GM23248 (cell line): ENCODE measurements at places on chromosomes 4 and X. TPM values are rescaled to one million over a fixed set of nuclear protein-coding genes. Genes with fewer than 3 reads are reported as not detected.

DNA sequence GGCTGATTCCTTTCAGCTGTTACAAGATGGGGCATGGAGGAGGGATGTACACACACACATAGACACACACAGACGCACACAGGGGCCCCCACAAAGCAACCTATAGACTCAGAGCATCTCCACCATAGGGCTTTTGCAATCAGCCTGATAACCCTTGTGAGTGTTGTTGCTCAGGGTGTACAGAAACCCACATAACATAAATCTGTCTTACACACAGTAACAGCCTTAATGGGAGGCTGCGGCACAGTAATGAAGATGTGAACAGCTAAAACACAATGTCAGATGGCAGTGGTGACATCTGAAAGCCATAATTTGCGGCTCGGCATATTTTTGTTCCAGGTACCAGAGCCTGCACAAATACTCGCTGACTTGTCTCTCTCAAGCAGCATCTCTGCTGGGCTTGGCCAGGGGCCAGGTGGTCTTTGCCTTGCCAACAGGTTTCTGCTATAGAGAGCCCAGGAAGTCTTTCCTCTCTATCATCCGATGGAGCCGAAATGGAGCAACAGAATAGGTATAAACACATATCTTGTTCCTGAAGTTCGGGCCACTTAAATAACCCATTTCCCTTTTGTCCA is 357.2 kb upstream of the GATB start:
- H3K27ac ChIP-seq: no peak overlapping the region
- no peak overlapping the region for H3K4me3 ChIP-seq
- H3K27me3 ChIP-seq: no peaks in the 10 kb centered on the region
- DNase-seq: no peak
- H3K36me3 ChIP-seq: no peaks in the 10 kb centered on the region

Gene HS3ST1
- total RNA-seq: not detected in 2 replicates

Gene ZCCHC18
- 1.4 TPM in 1 of 2 replicates, not detected in the other for total RNA-seq

GRCh38 chrX:119121341-119121740 is 6.3 kb downstream of the KIAA1210 start:
- peak; percentile 75 for DNase-seq
- H3K4me3 ChIP-seq: no peak overlapping the region
- H3K27me3 ChIP-seq: no peaks in the 10 kb centered on the region
- no peaks in the 10 kb centered on the region for H3K36me3 ChIP-seq
- no peak overlapping the region for H3K27ac ChIP-seq

Gene FAM9C
- not detected in 2 replicates for total RNA-seq

DNA sequence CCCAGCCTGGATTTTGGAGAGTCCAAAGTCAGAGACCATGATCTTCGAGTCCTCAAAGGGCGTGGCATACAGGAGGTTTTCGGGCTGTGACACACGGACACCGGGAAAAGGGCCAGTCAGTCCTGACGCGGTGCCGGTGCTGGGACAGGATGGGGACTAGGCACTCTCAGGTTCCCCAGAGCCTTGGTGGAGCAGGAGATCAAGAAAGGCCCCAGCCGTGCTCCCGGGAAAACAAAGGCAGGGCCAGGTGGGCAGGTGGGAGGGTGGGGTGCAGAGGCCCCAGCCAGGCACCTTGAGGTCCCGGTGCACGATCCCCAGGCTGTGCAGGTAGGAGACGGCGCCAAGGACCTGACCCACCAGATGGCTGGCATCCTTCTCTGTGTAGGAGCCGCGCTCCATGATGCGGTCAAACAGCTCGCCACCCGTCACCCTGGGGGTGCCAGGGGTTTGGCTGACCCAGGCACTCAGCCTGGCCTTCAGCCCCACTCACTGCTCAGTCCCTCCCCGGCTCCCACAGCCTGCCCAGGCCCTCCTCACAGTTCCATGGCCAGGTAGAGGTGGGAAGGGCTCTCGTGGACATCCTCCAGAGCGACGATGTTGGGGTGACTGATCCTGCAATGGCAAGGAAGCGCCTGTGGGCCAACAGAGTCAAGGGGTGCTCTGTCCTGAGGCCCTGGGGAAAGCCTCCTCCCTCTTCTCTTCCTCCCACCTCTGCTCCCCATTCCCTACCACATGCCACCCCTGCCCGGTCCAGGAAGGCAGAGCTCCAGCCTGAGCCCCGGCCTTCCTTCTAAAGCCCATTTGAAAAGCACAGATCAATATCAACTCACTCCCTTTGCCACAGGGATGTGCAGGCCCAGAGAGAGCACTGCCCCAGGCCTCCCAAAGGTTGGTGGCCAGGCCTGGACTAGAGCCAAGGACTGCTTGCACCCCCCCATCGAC is 1.8 kb downstream of the PNCK start:
- H3K36me3 ChIP-seq: no peaks in the 10 kb centered on the region
- H3K27ac ChIP-seq: no peak overlapping the region
- no peak overlapping the region for H3K4me3 ChIP-seq
- H3K4me1 ChIP-seq: no peaks in the 10 kb centered on the region
- DNase-seq: no peak

DNA sequence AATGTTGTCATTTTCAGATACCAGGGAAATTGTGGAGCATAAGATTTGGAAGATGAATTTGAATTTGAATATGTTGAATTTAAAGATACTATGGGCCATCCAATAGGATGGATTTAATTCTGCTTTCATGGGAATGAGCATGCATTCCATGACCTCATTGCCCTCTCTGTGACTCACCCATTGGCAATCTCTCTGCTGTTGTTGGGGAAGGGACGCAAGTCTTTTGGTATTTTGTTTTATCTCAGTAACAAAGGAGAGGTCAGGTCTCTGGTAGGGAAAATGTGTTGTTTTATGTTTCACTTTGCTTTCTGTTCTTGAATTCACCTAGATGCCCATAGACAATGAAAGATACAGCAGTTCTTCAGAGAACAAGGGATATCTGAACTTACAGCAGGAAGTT is 42.1 kb upstream of the MAGEA4 start:
- H3K27me3 ChIP-seq: no peaks in the 10 kb centered on the region
- peaks cover 22% of the 10 kb centered on the region for H3K4me1 ChIP-seq

Gene SSX2
- total RNA-seq: not detected in 2 replicates

DNA sequence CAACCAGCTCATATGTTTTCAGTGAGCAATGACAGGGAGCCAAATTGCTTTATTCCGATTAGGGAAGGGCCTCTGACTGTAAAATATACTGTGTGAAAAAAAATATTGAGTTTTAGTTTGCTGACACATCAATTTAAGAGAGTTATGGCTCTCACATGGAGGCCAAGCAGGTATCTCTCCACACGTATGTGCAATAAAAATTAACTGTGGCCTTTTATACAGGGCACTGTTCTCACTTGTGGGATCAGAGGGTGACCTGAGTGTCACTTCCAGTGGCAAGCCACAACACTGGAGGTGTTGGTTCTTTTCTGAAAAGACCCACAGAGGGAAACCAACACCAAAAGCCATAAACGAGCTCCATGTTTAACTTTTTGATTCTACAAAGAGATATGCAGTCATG is 462.8 kb downstream of the MID1IP1 start:
- no peaks in the 10 kb centered on the region for H3K27me3 ChIP-seq
- no peak overlapping the region for H3K4me3 ChIP-seq
- no peaks in the 10 kb centered on the region for H3K36me3 ChIP-seq
- no peak overlapping the region for H3K27ac ChIP-seq

DNA sequence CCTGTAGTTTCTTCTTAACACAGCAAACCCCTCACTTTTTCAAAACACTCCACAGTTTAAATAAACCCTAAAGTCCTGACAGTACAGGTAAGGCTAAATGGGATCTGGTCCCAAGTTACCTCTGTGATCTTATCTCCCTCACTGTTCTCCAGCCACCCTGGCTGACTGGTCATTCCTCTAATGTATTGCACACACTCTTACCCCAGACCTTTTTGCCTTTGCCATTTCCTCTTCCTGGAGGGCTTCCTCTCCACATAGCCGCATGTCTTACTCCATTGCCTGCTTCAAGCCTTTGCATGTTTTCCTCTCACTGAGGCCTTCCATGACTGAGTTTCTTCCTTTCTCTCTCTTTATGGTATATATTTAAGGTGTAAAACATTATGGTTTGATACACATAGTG is 19.5 kb upstream of the ANXA3 start:
- DNase-seq: no peak
- H3K36me3 ChIP-seq: no peaks in the 10 kb centered on the region
- peaks cover 37% of the 10 kb centered on the region for H3K4me1 ChIP-seq

Gene UBA6
- 61.9 and 250 TPM in 2 replicates for total RNA-seq

GRCh38 chrX:41952102-41952501 is 28.7 kb upstream of the CASK start:
- H3K36me3 ChIP-seq: no peaks in the 10 kb centered on the region
- DNase-seq: no peak
- no peak overlapping the region for H3K27ac ChIP-seq
- no peak overlapping the region for H3K4me3 ChIP-seq

GRCh38 chr4:142365391-142365790 is 480.7 kb downstream of the INPP4B start:
- H3K4me3 ChIP-seq: no peak overlapping the region
- H3K4me1 ChIP-seq: peaks cover 18% of the 10 kb centered on the region
- H3K36me3 ChIP-seq: no peaks in the 10 kb centered on the region
- peak; percentile 47 for DNase-seq

DNA sequence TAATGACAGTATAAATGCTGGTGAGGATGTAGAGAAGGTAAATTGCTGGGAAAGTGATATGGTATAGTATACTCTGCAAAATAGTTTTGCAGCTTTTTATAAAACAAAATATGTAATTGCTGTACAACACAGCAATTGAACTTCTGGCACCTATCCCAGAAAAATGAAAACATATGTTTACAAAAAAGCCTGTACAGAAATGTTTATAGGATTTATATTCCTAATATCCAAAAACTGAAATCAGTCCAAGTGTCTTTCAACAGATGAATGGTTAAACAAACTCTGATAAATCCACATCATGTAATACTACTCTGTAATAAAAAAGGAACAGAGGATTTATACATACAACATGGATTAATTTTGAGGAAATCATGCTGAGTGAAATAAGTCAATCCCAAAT is 198.4 kb upstream of the ACTRT1 start:
- H3K27ac ChIP-seq: no peak overlapping the region
- no peaks in the 10 kb centered on the region for H3K4me1 ChIP-seq
- H3K27me3 ChIP-seq: no peaks in the 10 kb centered on the region
- DNase-seq: no peak
- no peaks in the 10 kb centered on the region for H3K36me3 ChIP-seq
- no peak overlapping the region for H3K4me3 ChIP-seq

GRCh38 chrX:133812402-133812801 is 173.0 kb downstream of the GPC3 start:
- H3K27ac ChIP-seq: no peak overlapping the region
- no peaks in the 10 kb centered on the region for H3K4me1 ChIP-seq
- no peaks in the 10 kb centered on the region for H3K36me3 ChIP-seq

DNA sequence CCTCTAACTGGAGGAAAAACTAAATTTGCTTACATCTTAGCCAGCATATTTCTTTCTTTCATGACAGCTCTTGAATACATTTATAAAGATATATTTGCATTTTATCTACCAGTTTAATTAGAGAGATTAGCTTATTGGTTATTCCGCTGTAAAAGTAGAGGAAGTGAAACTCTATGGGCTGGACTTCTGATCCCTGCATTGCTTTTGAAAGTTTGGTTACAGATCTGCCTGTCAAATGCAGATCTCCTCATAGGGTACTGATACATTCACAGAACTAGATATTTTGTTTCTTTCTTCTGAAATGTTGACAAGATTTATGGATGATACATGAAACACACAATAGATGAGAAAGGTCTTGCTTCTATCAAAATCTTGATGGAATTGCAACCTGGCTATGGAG is 581.4 kb upstream of the AADAT start:
- no peaks in the 10 kb centered on the region for H3K4me1 ChIP-seq
- no peak overlapping the region for H3K4me3 ChIP-seq
- H3K27me3 ChIP-seq: no peaks in the 10 kb centered on the region

DNA sequence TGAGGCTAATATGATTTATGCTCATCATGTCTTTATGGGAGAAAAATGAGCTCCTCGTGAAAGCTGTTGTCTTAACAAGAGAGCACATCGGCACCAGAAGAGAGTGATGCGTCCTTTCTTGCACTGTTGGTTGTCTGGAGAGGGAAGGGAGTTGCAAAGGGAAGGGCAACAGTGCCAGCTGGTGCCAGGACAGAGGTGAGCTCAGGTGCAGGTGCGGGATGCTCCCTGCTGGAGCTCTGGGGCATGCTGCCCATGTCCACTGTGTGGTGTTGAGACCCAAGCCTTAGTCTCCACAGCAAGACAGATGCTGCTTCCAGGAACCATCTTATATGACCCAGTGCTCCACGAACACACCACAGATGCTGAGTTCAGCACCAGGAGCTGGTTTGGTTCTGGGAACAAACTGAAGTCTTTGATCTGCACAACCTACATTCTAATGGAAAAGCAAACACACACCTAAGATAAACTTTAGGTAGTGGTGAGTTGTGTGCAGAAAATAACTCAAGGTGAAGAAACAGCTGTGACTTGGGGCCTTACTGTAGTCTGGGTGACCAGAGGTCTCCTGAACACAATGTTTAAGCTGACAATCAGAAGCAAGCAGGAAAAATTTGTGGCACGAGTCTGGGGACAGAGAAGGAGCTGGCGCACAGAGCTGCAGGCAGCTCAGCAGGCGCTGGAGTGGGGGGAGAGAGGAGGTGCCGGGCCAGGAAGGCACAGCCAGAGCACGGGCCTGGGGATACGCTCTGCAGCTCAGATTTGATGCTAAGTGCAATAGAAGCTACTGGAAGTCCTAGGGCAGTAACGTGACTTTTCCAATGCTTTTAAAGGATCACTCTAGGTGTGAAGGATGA is 73.2 kb downstream of the HAUS3 start:
- no peak overlapping the region for H3K27ac ChIP-seq
- H3K36me3 ChIP-seq: no peaks in the 10 kb centered on the region
- H3K4me1 ChIP-seq: no peaks in the 10 kb centered on the region
- H3K27me3 ChIP-seq: no peaks in the 10 kb centered on the region
- no peak overlapping the region for H3K4me3 ChIP-seq
- no peak for DNase-seq

GRCh38 chrX:48789366-48790220 is 3.2 kb downstream of the GATA1 start:
- no peaks in the 10 kb centered on the region for H3K27me3 ChIP-seq
- H3K27ac ChIP-seq: no peak overlapping the region
- no peak overlapping the region for H3K4me3 ChIP-seq
- DNase-seq: no peak
- no peaks in the 10 kb centered on the region for H3K4me1 ChIP-seq
- H3K36me3 ChIP-seq: no peaks in the 10 kb centered on the region

Gene JCHAIN
- 2.3 and 3.0 TPM in 2 replicates for total RNA-seq

Gene GPAT3
- total RNA-seq: 1.7 and 13.8 TPM in 2 replicates
